ENCODE measurements at places on chromosomes 3 and 15.
A peak's percentile ranks its signal among the peaks of the same experiment; 100 is the strongest.

GRCh38 chr3:189534531-189534930 is 96.7 kb upstream of the TP63 start:
- no peak for DNase-seq

GRCh38 chr3:5210926-5211325 is 23.4 kb downstream of the EDEM1 start:
- no peak for DNase-seq

DNA sequence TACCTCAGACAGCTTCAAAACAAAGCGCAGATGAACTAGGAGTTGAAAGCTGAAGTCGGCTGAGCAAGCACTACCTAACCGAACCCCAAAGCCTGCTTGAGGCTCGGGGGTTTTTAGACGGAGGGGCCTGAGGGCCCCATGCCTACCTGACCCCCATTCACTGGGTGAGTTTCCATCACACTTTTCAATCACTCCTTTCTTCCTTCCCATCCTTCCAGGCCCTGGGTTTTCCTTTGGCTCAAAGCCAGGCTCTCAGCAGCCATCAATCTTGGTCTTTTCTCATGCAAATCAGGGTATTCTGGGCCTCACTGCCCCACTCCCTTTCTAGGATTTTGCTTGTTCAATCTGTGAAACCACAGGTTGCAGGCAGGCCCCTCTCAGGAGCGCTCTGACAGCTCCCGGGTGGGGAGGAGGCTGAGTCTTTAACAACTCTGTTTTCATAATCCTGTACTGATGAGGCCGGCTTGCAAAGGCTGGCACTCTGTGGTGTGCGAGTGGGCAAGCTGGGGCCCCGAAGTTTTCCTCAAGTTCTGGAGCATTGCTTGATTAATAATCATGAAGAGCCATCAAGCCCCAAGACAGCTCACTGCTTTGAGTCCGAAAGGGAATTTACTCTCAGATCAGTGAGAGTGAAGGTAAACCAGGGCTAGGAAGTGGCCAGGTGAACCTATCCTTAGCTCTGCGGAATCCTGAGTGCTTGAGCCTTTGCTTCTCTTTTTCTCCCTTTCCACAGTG is 97.6 kb downstream of the FRMD4B start:
- peak; percentile 78 for DNase-seq

- no peak for DNase-seq
These were observed 15.3 kb upstream of the RAMAC start for GRCh38 chr15:82970696-82971095.

GRCh38 chr3:121914081-121914998 is 20.1 kb downstream of the SLC15A2 start:
- DNase-seq: no peak

- no peak for DNase-seq
These were observed 305.5 kb downstream of the GRM7 start for GRCh38 chr3:7166460-7166859.

DNA sequence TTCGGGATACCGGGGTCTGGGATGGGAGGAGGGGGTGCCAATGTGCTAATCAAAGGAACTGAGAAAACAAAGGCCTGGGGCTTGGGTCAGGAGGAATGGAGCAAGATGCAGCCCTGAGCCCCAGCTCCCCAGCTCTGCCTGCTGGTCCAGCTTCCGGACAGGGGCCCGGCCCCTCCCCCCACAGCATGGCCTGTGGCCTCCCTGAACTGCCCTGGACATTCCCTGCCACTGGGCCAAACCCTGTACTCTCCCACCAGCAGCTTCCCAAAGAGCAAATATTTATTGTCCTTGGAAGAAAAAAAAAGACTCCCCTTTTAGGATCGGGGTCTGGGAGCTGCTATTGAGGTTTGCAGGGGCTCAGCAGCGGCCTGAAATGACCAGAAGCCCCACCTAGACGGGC is 5.7 kb upstream of the MYL3 start:
- DNase-seq: no peak

- no peak for DNase-seq
These were observed 49.2 kb upstream of the LRRFIP2 start for GRCh38 chr3:37223576-37223975.

GRCh38 chr15:86392296-86392695 is 312.6 kb downstream of the AGBL1 start:
- DNase-seq: no peak

GRCh38 chr15:52151353-52151752 is 38.8 kb upstream of the BCL2L10 start:
- no peak for DNase-seq

GRCh38 chr3:148884261-148884660 is 19.2 kb downstream of the CPA3 start:
- DNase-seq: no peak

DNA sequence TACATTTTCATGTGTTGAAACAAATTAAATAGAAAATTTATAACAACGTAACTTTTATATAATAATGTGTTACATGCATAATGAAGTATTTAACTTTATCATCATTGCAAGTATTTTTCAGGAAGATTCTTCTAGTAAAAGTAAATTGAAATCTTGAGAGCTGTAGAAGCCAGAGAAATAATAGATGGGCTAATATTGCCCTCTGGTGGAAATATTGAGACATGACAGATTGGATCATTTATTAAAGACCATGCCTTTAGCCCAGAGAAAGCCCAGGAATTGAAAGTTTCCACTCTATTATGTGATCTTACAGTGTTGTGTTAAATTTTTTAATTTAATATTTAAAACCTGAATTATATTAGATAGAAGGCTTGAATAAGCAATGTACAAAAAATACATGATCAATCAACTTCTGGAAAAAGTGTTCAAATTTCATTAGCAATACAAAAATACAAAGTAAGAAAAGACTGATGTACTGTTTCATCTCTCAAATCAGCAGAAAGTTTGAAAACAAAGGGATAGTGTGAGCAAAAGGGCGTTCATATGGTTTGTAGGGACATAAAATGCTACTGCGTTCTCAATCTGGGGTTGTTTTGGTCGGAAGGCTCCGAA is 52.7 kb upstream of the SPTSSB start:
- DNase-seq: peak; percentile 49

DNA sequence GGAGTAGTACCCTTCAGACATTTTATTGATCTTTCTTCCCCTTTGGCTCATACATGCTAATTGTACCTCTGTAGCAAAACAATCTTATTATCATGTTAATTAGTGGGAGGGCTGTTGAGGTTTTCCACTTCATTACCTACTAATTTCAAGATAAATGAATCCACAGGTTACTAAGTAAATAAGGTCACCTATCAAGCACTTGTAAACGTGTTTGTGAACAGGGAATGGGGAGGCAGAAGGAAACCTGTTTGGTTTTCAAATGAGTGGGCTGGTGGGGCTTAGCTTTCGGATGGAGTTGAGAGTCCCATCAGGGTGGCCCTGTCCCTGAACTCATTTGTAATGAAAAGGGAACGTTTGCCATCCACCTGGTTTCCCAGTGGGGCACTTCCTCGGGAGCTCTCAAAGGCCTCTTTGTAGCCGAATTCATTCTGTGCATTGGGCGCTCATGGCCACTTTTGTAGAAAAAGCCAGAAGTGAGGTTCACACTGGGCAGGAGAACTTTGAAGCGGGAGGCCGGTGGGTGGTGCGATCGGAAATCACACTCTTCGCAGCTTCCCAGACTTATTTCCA is 419.8 kb upstream of the NR2F2 start:
- no peak for DNase-seq

DNA sequence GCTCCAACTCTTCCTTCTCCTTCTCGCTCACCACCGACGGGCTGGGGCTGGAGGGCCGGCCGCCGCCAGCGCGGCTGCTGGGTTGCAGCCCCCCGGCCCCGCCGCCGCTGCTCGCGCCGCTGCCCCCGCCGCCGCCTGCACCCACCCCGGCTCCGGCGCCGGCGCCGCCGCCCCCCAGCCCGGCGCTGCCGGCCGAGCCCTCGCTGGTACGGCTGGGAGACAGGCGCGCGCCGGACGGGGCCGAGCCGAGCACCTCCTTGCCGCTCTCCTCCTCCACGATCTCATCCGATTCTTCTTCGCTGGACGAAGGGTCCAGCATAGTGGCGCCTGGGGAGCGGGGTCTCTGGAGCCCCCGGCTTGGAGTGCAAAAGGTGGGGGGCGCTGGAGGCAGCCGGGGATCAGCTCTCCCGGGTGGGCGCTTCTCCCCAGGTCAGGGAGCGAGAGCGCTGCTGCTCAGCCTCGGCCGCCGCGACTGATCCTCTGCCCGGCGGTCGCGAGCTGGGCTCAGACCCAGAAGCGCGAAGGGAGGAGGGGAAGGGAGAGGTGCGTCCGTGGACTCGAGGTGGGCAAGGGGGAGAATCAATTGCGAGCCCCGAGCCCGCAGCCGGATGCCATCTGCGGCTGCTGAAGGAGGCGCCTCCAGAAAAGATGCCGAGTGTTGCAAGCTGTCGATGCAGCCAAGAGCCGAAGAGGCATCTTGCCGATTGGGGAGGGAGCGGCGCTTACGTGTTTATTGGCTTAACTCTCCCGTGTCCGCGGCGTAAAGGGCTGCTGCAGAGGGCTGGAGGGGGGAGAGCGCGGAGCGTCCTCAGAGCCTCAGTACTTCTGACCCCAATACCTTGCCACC is at the start of gene CADPS:
CADPS (minus strand) TSS at position 706 of the 847 bp plus-strand sequence; CDS start at position 319, 387 bp downstream.
- no peak for DNase-seq

- DNase-seq: no peak
These were observed 130.6 kb downstream of the TPRA1 start for GRCh38 chr3:127459891-127460290.

GRCh38 chr3:38396239-38396638 is 49.7 kb downstream of the XYLB start:
- DNase-seq: no peak

GRCh38 chr3:127490271-127491023 is 100.1 kb downstream of the TPRA1 start:
- DNase-seq: no peak

DNA sequence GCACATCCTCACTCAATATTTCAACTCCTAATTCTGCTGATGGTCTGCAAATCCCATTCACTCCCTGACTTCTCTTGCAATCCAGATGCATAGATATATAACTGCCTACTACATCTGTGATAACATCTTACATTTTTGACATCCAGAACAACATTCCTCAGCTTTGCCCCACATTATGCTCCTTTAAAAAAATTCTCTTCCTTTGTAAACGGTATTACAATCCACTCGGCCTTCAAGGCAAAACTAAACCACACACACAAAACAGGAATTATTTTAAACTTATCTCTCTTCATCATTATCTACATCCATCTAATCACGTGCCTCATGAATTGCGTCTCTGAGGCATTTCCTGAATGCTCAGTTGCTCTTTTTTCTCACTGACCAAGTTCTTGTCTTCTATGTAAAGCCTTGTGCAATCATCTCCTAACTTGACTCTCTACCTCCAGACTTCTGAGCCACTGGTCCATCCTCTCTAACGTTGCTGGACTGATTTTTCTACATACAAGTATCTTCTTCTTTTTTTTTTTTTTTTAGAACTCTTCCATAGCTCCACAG is 117.0 kb downstream of the SATB1 start:
- no peak for DNase-seq

DNA sequence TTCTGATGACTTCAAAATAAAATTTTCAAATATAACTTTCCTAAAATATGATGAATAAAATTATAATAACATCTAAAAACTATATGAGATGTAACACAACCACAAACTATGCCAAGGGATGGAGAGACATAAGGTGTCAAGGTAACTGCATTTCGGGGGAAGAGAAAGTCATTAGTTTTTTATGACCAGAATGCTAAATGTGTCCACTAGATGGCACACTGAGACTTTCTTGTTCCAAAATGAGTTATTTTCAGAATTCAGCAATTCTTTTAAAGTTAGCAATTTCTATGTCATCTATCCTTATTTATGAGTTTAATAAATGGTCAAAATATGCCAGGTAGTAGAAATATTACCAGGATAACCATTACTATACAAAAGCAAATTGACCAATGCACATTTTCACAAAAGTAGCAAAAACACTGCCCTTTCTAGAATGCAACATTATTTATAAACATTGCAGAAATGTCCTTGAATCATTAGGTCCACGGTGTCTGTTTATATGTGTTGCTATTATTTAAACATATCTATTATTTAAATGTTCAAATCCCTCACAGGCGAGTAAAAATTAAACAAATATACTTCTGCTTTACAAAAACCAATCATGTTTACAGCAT is 374.2 kb downstream of the PLCL2 start:
- DNase-seq: peak; percentile 12

DNA sequence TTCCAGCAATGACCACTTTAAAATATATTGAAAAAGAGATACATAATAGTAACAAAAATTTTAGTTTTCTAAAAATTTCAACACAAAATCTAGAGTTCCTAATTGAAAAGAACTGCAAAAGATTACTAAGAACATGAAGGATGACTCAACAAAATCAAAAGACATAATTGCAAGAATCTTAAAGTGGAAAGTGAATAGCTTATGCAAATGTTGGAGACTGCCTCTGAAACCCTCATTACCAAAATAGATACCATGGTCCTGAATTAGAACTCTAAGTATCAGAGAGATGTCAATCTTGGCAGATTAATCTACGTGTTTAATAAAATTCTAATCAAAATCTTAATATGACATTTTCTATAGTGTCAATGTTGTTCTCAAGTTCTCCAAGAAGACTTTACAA is 60.7 kb upstream of the SGO1 start:
- DNase-seq: no peak

- DNase-seq: no peak
These were observed 5.2 kb upstream of the RAB43 start for GRCh38 chr3:129126726-129127280.

DNA sequence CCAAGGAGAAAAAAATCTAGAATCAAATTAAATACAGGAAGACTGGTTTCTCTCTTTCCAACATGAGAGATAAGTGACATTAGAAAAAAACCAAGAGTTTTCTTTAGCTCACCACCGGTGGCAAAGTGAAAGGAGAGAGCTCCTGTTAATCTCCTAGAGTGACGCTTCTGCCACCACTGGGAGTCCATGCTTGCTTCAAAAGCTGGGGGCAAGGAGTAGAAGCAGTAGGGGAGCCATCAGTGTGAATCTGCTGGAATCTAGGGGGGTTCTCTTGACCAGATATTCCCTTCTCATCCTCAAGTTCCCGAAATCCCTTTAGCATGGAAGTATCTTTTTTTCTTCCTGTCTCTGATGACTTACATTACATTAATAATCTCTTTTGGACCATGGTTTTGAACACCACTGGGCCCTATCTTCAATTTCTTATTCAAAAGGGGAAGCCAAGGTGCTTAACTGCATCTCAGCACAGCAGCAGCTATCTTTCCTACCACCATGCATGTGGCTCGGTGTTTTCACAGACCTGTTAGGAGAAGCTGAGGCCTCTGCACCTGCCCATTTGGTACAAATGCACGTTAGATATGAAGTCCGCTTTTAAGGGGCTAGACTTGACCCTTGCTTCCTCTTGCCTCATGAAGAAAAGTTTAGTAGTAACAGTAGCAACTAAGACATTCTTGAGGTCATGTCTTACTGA is 6.6 kb upstream of the ICE2 start:
- DNase-seq: no peak

- no peak for DNase-seq
These were observed 105.3 kb downstream of the MAP4 start for GRCh38 chr3:47910777-47911440.

GRCh38 chr3:49295489-49296058 is 18.5 kb upstream of the C3orf62 start:
- DNase-seq: no peak

- no peak for DNase-seq
These were observed 608 bp downstream of the SCN5A start for GRCh38 chr3:38648659-38649499.

DNA sequence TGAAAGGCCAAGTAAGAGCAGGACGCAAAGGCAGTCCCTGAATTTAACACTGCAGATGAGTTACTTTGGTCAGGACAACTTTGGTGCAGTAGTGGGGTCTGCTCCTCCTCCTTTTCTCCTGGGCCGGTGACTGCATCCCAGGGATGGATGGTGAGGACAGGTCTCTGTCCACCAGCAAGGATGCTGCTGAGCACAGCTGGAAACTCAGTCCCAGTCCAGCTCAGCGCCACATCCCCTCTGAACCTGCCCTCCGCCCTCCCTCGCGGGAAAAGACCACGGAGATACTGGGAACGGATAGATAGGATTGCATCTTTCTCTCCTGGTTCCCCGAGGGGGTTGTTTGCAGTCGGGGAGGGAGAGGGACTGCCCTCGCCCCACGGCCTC is 13.8 kb downstream of the GRAMD2A start:
- DNase-seq: no peak

All from neuronal stem cell (in vitro differentiated cells).